Activated CD4-positive, alpha-beta T cell treated with anti-CD3 and anti-CD28 coated beads, Interleukin-2, Interleukin-6, amounts not matched to agents 100 ng/mL and 50 ng/mL, durations not matched to agents 16 hours and 8 hours (primary cell): ENCODE measurements at places on chromosomes 4 and X.

DNA sequence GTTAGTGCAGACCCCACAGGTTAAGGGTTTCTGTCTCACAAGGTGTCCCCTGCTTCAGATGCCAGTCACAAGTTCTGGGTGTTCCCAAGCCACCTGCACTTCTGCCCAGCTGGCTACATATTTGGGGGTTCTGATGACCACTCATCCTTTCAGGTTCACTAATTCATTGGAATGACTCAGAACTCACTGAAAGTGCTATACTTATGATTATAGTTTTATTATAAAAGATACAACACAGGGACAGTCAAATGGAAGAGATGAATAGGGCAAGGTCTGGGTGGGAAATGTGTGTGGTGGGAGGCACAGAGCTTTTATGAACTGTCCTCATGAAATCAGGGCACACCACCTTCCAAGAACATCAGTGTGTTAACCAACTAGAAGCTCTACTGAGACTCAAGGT, 97.7 kb upstream of the CASK start:
- DNase-seq: no peak

GRCh38 chr4:158444621-158445020, 77.1 kb upstream of the RXFP1 start:
- DNase-seq: no peak

- no peak for DNase-seq
Measured at GRCh38 chr4:114691865-114692264, 93.3 kb downstream of the UGT8 start.

DNA sequence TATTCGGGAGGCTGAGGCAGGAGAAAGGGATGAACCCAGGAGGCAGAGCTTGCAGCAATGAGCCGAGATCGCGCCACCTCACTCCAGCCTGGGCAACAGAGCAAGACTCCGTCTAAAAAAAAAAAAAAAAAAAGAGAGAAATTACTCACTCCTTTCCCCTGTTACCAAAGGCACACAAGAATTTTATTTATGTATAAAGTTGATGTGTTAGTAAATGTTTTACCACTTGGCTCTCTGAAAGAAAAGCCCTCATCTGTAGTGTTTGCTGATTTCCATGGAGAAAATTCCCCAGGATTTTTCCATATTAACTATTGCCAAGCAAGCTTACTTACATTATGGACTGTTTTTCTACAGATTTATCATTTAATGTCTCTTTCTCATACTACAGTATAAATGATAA, 142.1 kb upstream of the PABPC4L start:
- DNase-seq: no peak

GRCh38 chr4:187999406-187999932, 3.9 kb downstream of the ZFP42 start:
- no peak for DNase-seq

DNA sequence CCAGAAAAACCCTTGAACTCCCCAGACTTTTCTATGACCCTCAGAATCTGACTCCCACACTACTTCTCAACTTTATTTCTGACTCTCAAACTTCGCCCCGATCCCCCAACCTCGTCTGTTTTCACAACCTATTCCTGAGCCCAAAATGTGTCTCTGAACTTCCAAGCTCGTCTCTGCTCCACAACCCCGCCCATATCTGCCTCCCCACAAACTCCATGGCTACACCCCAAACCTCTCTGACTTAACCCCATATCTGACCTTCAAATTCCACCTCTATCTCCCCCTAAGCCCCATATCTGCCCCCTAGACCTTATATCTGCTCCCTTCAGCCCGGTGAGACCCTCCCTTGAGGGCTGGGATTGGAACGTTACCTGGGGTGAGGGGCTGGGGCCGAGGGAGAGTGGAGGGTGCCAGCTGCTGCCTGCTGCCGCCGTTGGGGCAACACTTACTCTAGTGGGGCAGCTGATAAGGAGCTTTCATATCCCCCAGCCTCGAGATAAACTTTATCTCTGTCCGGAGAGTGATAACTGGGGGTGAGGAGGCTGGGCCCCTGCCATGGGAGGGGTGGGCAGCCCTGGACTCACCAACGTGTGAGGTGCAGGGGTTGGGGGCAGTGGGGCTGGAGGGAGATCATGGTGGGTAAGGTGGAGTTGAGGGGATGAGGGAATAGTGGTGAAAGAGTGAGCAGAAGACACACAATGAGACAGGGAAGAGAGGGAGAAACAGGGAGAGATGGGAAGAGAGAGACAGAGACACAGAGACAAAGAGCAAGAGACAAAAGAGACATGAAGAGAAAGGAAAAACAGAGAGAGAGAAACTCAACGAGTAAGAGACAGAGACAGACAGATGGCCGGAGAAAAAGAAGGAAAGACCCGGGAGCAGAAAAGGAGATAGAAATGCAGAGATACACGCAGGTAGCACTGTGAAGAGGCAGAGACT, 1.4 kb downstream of the GATA1 start:
- DNase-seq: no peak

DNA sequence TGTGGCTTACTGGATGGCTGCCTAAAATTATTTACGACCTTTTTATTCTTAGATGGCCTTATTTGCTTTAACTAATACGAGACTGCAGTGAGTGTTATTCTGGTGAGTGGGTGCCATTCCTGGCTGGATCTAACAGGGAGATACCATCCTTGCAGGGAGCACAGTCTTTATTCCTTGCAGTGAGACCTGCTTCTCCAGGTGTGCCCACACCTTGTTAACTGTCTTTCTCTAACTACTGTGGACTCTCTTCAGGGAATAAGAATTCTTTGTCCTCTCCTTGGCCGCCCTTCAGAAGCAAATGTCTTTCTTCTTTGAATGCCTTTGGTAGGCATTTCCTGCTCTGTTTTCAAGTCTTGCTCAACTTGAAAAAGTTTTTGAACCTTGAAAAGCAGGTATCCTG, 34.1 kb upstream of the STOX2 start:
- no peak for DNase-seq

- DNase-seq: no peak
Measured at GRCh38 chrX:73217621-73218020, 3.0 kb upstream of the NAP1L2 start.

GRCh38 chr4:26611372-26611771, 27.5 kb downstream of the TBC1D19 start:
- DNase-seq: no peak

DNA sequence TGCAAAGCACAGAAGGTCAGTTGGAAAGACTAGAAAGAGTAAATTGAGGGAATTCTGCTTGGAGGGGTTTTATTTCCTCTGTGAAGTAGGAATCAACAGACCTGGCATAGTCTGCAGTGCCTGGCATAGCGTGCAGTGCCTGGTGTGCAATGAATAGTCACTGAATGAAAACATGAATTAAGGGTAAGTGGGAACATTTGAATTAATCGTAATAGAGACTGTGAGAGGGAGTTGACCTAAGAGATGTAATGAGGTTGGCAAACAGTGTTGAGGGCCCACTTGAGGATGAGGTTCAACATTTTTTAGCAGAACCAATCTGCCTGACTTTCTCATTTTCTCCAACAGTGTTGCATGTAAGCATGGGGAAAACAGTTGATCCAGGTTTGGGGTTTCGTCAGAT, 377.2 kb upstream of the FTHL17 start:
- no peak for DNase-seq

DNA sequence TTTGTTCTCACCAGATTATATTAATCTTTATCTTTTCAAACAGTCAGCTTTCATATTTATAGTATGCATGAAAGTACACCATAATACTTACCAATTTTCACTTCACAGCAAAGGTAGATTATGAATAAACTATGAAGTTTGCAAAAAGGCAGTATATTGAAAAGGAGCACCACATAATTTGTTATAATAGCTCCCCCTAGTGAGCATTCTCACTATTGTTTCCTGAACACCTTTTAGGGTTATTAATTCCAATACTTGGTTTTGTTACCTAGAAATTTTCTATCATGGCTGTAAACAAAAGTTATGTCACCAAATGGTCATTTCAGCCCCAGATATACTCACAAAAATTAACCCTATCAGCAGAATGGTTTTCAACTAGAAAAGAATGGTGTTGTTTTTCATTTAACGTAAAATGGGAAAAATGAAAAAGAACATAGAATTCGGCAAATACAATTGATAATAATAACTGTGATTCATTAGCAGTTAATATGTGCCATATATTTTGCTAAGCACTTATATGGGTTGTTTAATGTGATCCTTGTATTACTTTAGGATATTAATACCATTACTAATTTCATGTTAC, 30.2 kb upstream of the NKX6-1 start:
- peak; percentile 54 for DNase-seq

DNA sequence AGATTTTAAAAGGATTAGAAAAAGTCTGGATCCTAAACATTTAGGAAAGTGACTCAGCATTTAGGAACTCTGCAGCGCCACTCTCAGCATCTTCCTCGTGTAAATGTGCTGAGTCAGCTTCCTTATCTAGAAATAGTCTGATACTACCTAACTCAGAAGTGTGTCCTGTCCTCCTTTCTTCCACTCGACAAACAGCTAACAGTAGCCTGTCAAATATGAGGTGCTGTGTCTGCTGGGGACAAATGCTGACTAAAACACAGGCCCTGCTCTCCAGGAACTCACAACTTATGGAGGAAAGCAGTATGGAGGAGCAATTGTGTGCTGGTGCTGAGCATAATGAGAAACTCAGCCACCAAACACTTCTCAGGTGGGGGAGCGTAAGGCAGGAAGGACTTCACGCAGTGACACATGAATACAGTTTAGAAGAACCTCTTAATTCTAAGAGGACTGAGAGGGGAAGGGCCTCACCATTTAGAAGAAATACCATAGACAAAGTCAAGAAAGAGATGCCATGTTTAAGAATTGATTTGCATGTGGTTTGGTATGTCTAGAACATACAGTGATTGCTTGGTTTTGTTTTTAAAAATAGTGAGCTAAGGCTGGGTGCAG, 125.3 kb downstream of the SOWAHB start:
- no peak for DNase-seq

DNA sequence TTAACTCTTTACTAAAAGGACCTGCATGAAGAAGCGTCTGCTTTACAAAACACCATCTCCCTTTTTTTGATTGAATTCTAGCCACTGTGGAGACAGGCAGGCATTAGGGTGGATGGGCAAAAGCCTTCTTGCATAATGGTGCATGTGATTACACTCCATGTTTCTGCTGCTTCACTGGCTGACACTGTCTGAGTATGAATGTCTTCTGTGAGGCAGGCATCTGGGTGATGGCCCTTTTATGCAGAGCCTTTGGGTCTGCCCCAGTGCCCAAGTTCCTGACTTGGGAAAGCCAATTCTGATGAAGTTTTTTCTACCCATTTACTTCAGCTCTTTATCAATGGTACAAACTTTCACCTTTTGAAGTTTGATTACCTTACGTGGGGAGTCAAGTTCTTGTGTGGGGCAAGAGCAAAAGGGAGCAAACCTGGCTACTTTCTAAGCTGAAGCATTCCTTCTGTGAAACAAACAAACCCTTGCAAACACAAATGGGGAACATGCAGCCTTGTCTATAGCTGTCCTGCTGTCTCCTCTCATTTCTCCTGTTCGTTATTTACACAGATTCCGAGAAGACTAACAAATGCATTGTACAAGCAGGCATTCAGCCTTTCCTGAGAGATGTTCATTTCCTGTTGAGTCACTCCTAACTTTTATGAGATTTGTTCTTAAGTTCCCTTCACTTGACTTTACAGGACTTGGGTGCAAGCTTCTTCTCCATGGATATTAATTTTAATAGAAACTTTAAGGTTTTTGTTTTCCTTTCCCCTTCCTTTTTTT, 301.9 kb downstream of the TLL1 start:
- no peak for DNase-seq

- no peak for DNase-seq
Measured at GRCh38 chrX:96771486-96771885, 86.8 kb downstream of the DIAPH2 start.

- DNase-seq: no peak
Measured at GRCh38 chr4:118739022-118739713, 54.0 kb downstream of the METTL14 start.

DNA sequence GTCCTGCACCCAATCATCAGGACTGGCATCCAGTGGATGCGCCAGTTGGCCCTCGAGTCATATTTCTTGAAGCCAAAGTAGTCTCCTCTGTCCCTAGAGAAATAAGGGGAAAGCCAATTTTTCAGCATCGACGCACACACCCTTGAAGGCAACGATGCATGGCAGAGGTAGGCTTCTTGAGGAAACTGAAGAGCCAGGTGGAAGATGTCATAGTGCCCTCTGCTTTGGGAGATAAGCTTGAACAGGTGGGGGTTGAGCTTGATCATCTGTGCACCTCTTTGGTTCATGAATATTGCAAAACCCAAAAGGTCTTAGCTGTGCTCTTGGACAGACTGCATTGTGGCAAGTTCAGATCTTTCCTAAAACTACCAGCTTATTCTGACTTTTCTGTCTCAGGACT, 34.6 kb upstream of the WDR1 start:
- DNase-seq: no peak

GRCh38 chr4:38924353-38924752, 56.7 kb downstream of the FAM114A1 start:
- no peak for DNase-seq

- no peak for DNase-seq
Measured at GRCh38 chr4:144583658-144584057, 62.3 kb upstream of the HHIP start.

- peak; percentile 89 for DNase-seq
Measured at GRCh38 chr4:76301068-76301774, 5.3 kb upstream of the STBD1 start.

DNA sequence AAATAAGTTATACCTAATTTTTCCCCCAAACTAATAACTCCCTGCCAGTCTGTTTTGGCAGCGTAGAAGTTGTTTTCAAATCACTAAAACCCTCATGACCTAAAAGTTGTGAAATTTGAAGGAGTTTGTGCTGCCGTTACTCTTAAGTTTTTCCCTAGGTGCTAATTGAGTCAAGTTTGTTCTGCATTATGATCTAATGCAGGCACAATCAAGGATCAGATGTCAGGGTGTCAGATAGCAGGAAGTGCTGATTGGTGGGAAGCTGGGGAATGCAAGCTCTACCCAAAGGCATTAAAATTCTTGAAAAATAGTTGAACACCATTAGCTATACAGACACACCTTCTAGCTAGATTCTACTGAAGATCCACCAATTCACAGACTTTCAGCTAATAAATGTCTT, 51.9 kb downstream of the ARX start:
- no peak for DNase-seq

- DNase-seq: no peak
Measured at GRCh38 chr4:123536225-123536624, 139.6 kb downstream of the SPRY1 start.

- DNase-seq: no peak
Measured at GRCh38 chr4:93879919-93880318, 51.4 kb downstream of the ATOH1 start.

DNA sequence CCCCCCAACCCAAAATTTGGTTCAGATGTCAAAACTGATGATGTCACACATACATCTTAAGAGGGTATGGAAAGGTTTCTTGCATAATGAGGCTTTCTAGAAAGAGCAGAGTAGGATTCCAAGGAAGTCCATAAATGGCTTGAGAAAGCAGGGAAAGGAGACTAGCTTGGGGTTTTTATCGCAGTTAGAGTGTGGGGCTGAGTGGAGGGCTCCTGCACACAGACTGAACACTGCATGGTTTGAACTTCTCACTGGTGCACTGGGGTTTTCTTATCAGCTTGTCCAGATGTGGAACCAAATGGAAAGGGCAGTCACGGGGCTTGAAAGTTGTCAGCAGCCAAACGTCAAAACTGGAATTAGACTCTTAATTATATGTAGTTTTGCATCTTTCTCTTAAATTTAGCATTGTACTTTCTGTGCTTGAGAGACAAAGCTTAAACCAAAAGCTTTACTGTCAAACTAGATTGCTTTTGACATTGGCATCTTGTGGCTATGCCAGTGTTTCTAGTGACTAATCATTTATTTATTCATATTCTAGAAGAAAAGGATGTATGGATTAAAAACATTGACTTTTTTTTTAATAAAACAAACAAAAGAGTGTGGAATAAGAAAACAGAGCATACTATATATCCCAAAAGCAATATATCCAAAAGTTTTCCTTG, 78.3 kb upstream of the STIM2 start:
- no peak for DNase-seq
